Astrocyte (in vitro differentiated cells and primary cell): ENCODE measurements at places on chromosomes 5 and 9. TPM values are rescaled to one million over a fixed set of nuclear protein-coding genes. Genes with fewer than 3 reads are reported as not detected.

N4BP3 gene
- total RNA-seq: 0.75 and 1.3 TPM in 2 replicates

ECM2 gene
- 0.18 and 0.22 TPM in 2 replicates for total RNA-seq

ANXA6 gene
- total RNA-seq: 320 and 349 TPM in 2 replicates

GPR151 gene
- not detected in 2 replicates for total RNA-seq

VDAC1 gene
- 354 and 364 TPM in 2 replicates for total RNA-seq

PTGES gene
- total RNA-seq: 1.2 and 2.5 TPM in 2 replicates

SPINK4 gene
- not detected in 2 replicates for total RNA-seq

ANKRD18B gene
- total RNA-seq: 5.5 and 6.3 TPM in 2 replicates

FOXD4L5 gene
- 0.11 TPM in 1 of 2 replicates, not detected in the other for total RNA-seq

TSTD2 gene
- 18.4 and 19.4 TPM in 2 replicates for total RNA-seq
